ENCODE measurements at places on chromosomes 3 and 15.

- no peak for DNase-seq
Observed at GRCh38 chr15:44319385-44319784, 30.9 kb downstream of the GOLM2 start.

- DNase-seq = peak; percentile 39
Observed at GRCh38 chr3:186839874-186840641, 2.5 kb upstream of the ADIPOQ start.

- DNase-seq = peak; percentile 20
Observed at GRCh38 chr15:99564221-99565048, 1.3 kb upstream of the MEF2A start.

DNA sequence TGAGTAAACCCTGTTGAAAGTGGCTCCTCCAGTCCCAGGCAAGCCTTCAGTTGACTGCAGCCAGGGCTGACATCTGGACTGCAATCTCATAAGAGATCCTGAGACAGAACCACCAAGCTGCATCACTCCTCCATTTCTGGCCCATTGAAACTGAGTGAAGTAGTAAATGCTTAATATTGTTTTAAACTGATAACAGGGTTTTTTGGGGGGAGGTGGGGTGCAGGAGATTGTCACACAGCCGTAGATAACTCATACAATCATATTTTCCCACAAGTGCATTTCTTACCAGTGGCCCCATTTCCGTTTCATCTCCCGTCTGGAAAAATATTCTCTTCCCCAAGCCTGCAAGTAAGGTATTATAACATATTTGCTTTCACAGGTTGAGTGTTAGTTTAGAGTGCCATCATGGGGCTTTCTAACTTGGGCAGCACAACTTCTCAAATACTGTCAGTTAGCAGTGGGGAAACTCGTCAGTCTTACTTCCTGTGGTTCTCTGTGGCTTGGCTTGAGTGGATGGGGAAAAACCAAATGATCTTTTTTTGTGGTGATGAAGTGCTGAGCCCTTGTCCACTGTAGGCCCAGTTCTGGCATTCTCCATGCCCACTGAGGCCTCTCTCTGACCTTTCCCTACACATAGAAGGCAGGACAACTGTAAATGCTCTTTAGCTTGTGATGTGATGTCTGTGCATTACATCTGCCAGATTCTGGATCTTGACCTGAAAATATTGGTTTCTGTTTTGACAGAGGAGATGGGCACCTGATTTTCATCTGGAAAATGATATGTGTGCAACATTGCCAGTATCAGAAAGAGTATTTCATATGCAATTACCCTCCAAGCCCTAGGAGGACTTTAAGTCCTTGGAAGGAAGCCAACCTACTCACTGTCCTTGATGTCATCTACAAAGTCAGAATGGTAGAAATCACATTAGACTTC lies 90.1 kb upstream of the BHLHE40 start:
- DNase-seq = no peak

- no peak for DNase-seq
Observed at GRCh38 chr3:129204473-129204872, 20.8 kb upstream of the CNBP start.

DNA sequence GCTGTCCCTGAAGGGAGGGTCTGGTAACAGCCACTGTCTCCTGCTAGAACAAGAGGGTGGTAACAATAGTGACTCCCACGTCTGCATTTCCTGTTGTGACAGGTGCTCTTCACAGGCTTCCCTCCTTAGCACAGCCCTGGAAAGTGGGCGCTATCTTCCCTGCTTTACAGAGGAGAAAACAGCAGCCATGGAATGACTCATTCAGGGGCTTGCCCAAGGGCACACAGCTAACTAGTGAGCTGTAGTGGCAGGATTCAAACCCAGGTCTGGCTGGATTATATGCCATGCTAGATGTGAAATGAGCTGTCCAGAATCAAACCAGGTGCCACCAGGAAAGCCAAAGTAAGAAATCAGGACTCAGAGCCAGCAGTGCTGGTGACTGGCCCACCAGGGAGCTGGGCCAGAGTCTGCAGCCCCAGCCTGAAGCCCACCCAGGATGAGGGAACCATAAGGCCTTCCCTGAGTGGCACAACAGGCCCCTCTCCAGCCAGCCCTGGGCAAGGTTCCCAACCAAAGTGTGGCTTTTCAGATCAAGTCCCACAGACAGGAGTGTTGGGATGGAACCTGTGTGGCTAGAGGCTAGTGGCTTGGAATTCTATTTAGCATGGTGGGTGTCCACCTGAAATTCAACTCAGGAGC lies 102.4 kb downstream of the ETFA start:
- DNase-seq = peak; percentile 31

DNA sequence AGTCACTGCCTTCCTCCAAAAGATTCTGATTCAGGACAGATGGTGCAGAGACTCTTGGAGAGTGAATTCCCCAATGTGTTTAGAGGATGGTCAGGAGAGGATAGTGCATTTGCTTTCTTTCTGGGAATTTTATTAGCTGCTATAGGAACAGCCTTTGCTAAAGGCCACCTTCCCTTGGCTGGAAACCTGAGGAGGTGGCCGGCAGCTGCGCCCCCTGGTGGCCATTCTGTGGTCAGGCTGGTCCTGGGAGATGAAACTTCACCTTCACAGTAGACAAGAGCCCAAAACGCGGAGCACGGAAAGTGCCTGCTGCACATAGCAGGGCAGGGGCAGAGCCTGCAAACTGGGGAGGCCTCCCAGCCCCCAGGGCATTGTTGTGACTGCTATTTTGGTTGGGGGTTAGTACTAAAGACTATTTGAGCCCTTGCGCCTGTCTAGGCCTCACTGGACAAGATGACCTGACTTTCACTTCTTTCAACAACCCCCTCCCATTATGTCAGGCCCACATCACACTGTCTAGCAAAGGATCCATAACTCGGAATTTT lies 34.3 kb downstream of the SEC22C start:
- DNase-seq = peak; percentile 50

DNA sequence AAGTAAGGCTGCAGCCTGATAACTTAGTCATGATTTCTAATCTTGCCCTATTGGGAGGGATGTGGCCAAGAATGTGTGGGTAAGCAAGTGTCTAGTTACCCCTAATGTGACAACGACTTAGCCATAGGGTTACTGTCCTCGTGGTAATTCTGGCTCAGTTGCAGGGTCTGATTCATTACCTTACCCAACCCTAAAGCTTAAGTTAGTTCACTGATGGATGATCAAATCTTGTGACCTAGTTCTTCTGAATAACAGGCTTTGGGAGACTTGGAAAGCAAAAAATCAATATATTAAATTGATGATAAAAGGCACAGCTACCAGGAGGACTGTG lies 1.6 kb upstream of the INTS14 start:
- DNase-seq = no peak

- DNase-seq = peak; percentile 36
Observed at GRCh38 chr15:99976811-99977271, 243.6 kb upstream of the LYSMD4 start.

- no peak for DNase-seq
Observed at GRCh38 chr3:93906245-93906644, 67.5 kb downstream of the PROS1 start.

DNA sequence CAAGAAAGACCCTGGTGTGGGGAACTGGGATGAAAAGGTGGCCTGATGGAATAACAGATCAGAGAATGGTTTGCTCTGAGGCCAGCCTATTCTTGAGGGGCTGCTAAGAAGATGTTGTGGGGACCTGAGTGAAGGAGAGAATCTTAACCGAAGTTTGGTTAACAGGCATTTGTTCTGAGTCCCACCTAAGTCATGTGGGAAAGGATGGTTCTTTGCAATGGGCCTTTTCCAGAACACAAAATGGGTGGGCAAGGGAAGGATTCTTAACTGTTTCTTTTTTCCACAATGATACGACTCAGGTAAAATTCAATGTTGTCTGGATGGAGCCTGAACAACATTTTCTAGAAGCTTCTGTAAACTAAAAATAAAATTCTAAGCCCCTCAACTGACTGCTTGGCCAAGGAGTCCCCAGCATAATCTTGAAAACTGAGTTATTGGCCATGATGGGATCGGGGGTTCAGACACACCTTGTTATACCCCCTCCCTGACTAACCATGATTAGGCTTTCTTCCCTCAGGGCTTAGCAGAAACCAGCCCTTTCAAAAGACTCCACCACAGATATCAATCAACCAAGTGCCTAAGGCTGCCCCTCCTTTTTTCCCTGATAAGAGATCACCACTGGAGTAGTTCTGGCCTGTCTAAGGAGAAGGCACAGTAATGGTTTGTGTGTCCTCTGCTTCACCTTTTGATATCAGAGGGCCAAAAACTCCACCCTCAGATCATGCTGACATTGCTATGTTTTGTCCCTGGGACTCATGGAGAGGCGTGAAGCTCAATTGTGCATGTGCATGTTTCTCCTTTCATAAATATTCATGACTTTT lies 30.1 kb downstream of the SCN11A start:
- no peak for DNase-seq

- DNase-seq = no peak
Observed at GRCh38 chr3:72690629-72691028, 157.6 kb downstream of the SHQ1 start.

GRCh38 chr15:66619152-66619903 lies 53.5 kb upstream of the LCTL start:
- peak; percentile 75 for DNase-seq

DNA sequence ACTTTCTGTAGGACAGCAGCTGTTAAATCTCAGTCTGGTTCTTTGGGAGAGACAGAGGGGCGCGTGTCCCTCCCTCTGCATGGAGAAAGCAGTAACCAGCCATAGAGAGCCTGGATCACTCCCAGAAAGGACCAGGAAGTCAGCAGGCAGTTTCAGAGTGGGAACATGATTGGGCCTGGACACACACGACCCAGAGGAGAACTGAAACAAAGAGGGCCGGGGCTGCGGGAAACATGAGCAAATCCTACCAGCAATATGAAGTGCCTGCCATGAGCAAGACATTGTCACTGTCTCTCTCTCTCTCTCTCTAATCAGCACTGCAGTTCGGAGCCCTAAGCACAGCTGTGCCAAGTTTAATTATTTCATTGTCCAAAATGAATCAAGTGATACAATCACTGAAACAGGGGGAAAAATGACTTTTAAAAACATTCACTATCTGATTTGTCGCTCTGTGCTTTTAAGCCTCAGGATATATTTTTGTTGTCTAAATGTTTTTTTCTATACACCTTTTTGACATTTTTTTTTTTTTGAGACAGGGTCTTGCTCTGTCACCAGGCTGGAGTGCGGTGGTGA lies 17.6 kb downstream of the MUC13 start:
- no peak for DNase-seq

DNA sequence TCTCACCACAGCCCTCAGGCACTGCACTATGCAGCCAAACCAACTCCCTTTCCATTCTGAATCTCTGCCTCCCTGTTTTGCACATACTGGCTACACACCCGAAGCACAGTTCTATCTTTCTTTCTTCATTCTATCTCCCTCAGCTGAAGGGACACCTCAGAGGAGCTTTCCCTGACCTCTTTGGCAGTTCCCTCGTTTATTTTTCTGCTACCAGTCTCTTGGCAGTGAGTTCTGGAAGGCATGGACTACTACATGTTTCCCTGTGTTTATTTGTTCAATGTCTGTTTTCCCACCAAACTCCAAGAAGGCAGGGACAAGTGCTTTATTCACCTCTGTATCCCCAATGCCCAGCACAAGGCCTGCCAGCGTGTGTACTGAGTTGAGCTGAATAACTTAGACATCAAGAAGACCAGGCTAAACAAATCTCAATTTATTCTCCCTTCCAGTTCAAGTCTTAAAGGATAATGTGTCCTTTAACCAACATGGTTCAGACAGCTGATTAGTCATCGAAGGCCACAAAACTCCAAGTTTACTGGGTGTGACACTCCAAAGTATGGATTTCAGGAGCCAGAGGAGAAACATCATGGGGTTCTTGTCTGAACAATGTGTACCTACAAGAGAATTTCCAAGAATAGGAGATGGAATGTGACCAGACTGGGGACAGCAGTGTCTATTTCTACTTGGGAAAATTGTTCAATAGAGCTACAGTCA lies 260.1 kb upstream of the CTNNB1 start:
- DNase-seq = no peak

GRCh38 chr3:14082108-14082657 lies 42.5 kb downstream of the CHCHD4 start:
- no peak for DNase-seq

DNA sequence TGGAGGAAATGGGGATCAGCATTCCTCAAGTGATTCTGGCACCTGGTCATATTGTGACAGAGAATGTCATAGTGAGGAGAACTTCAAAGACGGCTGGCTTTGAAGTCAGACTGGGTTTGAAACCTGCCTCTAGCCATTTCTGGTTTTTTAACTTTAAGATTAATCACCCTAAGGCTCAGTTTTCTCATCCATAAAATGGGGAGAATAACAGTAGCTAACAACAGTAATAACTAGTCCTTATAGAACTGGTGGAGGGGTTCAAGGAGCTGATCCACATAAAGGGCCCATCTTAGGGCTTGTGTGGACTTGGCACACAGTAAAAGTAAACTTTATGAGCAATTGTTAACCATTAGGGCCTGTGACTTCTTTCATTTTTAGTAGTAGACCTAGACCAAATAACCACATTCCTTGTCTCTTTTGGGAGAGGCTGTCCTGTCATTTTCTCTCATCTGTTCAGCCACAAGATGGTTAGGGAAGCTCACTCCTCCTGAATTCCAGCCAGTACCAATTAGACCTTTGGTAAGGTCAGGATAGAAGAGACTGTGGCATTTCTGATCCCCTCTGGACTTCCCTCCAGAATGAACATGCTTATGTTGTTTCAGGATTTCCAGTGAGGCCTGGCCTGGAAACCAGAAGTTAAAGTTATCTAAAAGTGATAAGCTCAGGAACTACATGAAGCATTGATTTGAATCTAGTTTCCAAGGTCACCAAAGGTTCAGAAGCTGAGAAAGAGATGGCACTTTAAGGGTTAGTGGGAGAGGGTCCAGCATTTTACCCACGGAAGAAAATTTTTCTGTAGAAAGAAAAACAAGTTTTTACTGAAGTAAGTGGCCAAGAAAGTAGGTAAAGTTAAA lies 159.3 kb upstream of the DPH6 start:
- no peak for DNase-seq

DNA sequence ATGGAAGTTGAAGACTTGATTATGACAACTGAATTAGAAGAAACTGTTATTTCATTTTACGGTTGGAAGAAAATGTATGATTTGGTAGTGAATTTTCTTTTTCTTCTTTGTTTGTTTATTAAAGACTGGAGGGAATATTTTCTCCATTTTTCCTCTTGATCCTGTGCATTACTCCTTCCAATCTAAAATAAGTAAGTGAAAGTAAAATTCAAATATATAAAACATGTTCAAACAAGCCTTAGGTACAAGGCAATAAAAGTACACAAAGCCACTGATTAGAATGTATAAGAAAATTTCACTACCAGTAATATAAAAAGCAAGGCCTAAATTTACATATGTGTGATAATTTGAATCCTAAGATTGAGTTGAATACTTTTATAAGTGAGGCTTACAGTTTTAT lies 181.2 kb upstream of the MME start:
- no peak for DNase-seq

- no peak for DNase-seq
Observed at GRCh38 chr3:197417441-197417840, 119.0 kb upstream of the DLG1 start.

- DNase-seq = no peak
Observed at GRCh38 chr3:119748991-119749390, 32.9 kb upstream of the NR1I2 start.

DNA sequence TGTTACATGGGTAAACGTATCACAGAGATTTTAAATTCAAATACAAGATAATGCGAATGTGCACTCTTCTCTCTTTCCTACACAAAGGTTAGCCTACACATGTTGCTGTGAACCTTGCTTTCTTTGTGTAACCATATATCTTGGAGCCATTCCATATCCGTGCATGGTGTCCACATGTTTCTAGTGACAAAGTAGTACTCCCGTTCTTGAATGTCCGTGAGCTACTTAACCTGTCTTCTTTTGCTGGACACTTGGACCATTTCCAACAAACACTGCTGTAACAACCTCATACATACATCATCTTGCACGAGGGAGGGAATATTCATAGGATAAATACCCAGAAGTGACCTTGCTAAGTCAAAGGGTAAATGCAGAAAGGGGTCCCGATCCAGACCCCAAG lies 75.0 kb downstream of the STRIT1 start:
- no peak for DNase-seq
